A172 (cell line): ENCODE measurements at places on chromosomes 3 and 15.

DNA sequence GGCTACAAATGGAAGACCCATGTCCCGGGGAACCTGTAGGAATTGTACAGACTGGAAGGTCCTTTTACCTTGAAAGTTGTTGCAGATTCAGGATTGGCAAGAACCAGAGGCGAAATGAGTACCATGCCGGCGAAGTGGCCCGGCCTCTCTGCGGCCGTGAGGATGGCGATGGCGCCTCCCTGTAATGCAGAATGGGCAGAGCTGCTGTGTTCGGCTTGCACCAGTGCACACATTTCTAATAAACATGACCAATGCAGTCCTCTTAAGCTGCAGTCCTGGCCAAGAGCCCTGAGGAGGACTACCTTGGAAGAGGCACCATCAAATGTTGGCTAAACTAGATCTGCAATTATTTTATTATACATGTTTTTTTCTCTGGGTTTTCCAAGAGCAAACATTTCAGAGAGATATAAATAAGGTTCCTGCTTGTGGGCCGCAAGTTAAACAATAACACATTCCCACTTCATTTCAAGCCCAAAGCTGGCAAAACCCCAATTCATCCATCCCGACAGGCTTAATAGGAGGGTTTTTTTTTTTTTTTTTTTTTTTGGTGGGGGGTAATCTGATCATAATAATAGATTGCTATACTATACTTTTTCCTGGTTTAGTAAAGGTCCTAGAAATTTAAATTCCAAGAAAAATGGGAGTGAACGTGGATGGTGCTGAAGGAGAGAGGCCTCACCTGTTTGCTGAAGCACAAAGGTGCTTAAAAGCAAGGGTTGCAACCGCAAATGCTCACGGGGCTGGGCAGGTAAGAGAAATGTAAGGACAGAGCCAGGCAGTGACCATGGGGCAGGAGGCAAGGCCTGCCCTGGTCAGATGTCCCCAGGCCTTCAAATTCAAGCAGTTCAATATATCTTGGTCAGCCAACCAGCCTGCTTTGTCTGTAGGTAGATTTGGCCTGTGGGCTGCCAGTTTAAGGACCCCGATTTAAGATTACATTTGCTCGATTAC is 48.5 kb downstream of the ABTB1 start:
- DNase-seq: no peak

DNA sequence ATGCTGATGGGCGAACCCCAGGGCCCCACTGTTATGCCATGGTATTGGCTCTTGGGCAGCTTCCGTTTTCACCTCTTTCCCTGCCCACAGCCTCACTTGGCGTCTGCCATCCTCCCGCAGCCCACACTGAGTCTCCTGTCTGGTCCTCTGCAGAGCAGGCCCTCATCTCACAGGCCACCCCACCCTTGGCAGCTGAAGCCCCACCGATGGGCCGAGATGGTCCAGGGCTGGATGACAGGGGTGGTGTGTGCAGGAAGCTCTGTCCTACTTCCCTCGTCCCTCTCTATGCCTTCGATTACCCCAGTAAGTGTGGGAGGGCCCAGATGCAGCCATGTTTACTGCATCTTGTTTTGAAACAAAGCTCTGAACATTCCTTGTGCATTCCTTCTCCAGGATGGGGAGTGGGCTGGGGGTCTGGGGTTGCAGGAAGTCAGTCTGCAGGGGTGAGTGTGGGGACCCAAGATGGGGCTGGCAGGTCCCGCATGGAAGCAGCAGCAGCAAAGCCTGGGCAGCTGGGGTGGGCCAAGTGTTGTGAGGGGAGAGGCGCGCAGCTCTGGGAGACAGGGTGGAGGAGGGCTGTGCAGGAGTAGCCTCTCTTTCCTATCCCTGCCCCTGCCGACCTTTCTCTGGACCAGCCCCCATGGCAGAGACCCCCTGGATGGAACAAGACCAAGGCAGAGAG is 20.9 kb downstream of the TBC1D21 start:
- DNase-seq: no peak

DNA sequence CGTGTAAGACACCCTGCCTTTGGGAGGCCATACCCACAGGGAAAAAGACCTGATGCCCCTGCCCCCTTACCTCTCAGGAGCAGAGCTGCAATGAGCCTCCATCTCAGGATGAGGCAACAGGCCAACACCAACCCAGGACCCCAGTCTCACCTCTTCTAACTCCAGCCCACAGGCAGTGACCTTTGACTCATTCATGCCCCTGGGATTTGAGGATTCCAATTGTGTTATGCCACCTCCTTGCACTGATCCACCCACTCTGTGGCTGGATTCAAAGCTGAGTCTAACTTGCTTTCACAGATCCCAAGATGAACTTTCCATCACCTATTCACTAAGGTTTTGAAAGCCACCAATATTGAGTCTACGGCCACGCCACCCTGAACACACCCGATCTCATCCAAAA is 64.7 kb downstream of the MINAR1 start:
- no peak for DNase-seq

GRCh38 chr15:68497206-68497910 is 65.4 kb upstream of the ITGA11 start:
- peak; percentile 19 for DNase-seq

DNA sequence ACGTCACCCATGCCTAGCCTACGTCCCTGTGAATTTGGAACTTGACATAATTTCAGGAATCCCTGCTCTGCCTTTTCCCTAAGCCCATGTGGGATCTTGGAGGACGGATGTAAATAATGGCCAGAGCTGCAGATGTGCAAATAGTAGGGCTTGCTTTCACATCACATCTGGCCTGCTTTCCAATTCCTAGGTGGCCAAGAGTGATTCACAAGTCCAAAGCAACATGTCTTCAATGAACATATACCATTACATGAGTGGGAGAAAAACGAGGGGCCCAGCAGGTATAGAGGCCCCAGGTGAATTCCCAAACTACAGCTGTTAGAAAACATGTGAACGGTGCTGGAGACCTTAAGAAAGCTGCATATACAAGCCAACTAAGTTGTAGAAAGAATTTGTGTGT is 214.6 kb downstream of the MAGI1 start:
- no peak for DNase-seq

DNA sequence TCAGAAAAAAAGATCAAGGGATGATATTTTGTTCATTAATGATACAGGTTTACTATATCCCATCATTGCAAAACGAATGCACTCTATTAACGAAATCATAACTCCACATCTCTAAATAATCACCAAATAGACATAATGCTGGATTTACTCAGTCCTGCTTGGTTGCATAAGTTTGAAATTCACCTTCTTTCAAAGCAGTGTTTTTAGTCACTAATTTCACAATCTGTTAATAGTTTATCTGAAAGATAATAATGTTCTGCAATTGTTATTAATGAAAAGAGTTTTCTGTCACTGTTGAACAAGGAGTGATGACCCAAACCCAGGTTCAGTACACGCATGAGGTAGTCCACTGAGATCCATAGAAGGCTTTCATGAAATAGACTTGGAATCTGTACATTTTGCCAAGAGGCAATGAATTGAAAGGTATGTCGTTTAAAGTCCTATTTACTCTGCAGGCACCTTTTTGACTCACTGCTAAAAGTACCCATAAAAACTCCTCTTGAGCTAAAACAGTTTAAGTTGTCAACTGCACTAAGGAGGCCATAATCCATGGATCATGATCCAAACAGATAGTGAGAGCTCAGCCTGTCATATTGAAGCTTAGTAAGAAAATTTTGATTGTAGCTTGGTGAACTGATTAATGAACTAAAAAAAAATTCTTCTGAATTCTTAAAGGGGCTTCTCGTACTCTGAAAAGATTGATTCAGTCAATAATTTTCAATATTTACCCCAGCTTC is 75.6 kb upstream of the MBNL1 start:
- no peak for DNase-seq

DNA sequence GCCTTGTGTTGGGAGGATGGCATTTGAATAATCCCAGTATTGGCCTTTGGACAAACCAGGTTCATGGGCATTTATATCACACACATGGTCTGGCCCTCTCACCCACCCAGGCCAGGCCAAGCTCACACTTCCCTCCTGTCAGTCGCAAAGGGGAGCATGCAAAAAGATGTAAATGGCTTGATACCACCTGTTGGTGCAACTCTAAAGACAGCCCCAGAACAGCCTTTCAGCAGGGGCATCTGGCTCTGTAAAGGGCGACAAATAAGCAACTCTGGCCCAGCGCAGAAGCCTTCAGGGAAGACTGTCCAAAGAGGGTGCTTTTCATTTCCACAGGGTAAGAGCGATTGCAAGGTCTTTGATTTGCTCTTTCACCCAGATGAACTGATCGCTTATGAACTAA is 91.8 kb downstream of the USP13 start:
- no peak for DNase-seq

DNA sequence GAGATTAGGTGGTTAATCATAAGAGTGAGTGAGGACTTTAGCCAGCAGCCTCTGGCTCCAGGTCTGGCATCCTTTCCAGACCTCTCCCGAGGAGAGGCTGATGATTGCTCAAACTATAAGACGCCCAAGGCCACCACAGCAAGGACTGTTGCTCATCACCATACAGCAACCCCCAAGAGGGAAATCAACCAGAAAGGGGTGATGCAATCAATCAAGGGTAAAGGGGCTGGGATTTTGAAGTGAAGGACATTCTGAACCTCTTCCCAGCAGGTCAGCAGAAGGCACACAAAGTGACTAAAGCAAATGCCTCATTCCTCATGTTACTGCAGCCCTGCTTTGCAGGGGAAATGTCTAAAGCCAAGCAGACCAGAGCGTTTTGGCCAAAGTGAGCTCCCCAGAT is 247.3 kb upstream of the IGF1R start:
- no peak for DNase-seq

DNA sequence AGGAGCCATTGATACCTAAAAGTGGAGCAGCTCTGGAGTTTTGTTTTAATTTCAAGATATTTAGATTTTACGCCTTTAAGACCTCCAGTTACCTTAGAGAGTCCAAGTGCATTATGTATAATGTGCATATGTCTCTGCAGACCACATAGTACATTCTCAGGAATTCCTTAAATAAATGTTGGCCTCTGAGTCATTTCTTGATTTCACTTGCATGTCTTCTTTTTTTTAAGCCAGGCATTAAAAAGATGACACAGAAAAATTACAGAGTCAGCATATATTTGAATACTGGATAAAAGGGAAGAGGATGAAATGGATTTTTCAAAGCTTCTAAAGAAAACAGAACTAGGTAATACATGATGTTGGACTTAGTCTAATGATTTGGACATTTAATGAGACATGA is 125.2 kb downstream of the TMCO5A start:
- DNase-seq: peak; percentile 33

GRCh38 chr3:31704591-31705179 is 172.0 kb downstream of the STT3B start:
- peak; percentile 87 for DNase-seq

- DNase-seq: no peak
Observed at GRCh38 chr15:63067306-63067705, 24.8 kb downstream of the TPM1 start.

DNA sequence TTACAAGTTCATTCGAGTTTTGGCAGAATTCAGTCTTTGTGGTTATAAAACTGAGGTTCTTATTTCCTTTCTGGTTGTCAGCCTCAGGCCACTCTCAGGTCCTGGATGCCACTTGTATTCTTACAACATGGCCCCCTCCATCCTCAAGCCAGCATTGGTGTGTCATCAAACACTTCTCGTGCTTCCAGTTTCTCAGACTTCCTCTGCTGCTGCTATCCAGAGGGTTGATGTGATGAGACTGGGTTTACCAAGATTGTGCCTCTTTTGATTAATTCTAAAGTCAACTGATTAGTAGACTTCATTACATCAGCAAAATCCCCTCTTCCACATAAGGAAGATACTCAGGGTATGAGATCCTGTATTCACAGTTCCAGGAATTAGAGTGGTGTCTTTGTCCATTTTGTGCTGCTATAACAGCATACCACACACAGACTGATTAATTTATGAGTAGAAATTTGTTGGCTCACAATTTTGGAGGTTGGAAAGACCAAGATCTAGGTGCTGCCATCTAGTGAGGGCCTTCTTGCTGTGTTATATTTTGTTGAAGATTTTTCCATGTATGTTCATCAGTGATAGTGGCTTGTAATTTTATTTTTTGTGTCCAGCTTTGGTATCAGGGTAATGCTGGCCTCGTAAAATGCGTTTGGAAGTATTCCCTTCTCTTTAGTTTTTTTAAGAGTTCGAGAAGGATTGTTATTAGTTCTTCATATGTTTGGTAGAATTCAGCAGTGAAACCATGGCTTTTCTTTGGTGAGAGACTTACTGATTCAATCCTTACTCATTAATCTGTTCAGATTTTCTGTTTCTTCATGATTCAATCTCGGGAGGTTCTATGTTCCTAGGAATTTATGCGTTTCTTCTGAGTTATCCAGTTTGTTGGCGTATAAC is 11.1 kb downstream of the LRCH3 start:
- DNase-seq: peak; percentile 11

DNA sequence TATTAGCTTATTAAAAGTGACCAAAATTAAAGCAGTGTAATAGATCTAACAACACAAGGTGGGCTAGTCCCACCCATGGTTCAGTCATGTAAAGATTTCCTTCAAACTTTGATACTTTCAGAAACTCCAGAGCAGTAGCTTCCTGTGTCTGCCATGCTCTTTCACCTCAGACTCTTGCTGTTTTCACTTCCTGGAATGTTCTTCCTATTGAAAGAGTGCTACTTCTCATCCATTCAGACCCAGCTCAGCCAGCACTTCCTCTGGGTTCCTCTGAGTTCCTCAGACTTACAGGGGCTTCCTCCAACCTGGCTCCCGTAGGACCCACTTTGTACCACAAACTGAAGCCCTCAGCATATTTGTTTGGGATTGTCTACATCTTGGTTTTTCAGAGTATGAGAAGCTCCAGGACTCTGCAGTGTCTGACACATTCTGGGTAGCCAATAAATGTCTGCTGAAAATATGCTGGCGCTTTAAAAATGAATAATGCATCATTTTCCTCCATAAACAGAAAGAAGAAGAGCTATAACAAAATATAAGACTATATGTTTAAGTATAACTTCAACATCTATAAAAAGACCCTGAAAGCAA is 18.0 kb downstream of the NCEH1 start:
- DNase-seq: no peak

DNA sequence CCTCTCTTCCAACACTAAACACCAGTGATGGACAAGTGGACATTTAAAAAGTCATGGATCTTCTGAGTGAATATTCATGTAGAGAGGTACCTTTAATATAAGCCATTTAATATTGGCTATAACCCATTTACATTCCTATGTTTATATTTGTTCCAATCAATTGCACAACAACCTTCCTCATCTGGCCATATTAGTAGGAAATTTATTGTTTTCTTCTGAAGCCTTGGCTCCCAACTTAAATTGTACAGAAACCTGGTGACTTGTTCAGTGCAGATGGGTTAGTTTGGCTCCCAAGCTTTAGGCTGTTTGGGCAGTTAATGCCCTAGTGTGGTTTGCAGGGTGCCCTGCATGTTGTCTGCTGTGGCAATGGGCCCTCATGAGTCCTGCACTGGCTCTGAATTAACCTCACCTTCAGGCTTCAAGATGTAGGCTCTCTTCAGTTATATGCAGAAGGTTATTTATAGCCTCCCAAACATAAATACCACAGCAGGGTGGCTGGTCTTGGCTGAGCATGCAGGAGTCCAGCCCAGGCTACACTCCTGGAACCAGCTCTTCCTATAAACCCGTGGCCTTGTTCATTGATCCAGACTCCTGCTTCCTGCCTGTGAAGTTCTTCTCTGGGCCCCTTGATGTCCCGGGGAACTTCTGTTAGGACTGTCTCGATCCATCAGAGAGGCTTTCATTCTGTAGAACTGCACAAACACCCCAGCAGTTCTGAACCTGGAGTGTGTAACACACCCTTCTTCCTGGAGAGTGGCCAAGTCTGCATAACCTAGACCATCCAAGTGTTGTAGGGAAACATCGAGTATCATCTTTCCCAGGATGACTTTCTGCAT is 57.0 kb downstream of the DUT start:
- peak; percentile 53 for DNase-seq

- no peak for DNase-seq
Observed at GRCh38 chr3:178712247-178712646, 176.0 kb downstream of the KCNMB2 start.

GRCh38 chr3:141383555-141384129 is 15.3 kb downstream of the ZBTB38 start:
- DNase-seq: no peak
